ENCODE measurements at places on chromosomes 6 and 20.

- DNase-seq: no peak
Measured at GRCh38 chr6:8758412-8758811, 323.1 kb upstream of the SLC35B3 start.

- no peak for DNase-seq
Measured at GRCh38 chr6:3348821-3349220, 90.1 kb downstream of the PSMG4 start.

DNA sequence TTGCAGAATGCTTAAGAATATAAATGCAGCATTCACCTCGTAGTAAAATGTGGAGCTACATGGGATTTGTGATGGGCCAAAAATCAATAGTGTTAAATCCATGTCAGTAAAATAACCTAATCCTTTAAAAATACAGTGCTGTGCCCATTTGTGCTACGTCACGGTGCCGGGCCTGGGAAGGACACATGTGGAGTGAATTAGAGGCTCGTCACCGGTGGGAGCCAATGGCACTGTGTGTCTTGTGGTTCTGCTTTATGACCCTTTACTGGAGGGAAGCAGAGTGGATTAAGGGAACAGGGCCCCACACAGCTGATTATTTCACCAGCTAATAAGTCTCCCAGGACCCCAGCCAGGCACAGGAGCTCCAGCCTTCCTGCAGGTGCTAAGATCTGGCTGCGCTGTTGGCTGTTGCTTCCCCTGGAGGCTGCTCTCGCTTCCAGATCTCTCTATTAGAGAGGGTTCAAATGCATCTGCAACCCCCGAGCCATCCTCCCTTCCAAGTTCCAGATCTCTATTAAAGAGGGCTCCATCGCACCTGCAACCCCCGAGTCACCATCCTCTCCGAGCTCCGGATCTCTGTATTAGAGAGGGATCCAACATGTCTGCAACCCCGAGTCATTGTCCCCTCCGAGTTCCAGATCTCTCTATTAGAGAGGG lies 405.8 kb downstream of the CDH4 start:
- no peak for DNase-seq

GRCh38 chr6:90040931-90041330 lies 146.7 kb downstream of the GJA10 start:
- no peak for DNase-seq

DNA sequence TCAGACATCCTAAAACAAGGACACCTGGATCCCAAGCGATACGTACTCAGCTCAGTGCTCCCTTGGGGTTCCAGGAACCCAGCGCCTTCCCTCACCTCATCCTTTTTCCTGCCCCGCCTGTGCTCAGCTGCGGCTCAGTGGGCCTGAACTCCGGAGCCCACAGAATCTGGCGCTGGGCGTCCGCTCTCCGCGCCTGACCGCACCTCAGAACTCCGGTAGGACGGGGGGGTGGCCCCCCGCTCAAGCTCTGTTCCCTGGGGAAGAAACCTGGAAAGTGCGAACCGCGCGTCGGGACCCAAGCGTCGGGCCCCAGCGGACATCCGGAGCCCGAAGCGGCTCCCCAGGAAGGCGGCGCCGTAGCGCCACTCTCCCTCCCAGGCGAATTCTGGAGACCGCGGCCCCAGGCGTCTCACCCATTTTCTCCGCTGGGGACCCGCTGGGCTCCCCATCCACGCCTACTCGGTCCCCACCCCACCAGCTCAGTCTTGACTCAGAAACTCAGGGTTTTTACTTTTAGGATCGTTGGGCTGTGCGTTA lies 336 bp upstream of the LY6G5C start:
- no peak for DNase-seq

- DNase-seq: no peak
Measured at GRCh38 chr20:63128956-63129355, 87.0 kb downstream of the YTHDF1 start.

- DNase-seq: no peak
Measured at GRCh38 chr20:34437330-34437986, 74.4 kb downstream of the ITCH start.

DNA sequence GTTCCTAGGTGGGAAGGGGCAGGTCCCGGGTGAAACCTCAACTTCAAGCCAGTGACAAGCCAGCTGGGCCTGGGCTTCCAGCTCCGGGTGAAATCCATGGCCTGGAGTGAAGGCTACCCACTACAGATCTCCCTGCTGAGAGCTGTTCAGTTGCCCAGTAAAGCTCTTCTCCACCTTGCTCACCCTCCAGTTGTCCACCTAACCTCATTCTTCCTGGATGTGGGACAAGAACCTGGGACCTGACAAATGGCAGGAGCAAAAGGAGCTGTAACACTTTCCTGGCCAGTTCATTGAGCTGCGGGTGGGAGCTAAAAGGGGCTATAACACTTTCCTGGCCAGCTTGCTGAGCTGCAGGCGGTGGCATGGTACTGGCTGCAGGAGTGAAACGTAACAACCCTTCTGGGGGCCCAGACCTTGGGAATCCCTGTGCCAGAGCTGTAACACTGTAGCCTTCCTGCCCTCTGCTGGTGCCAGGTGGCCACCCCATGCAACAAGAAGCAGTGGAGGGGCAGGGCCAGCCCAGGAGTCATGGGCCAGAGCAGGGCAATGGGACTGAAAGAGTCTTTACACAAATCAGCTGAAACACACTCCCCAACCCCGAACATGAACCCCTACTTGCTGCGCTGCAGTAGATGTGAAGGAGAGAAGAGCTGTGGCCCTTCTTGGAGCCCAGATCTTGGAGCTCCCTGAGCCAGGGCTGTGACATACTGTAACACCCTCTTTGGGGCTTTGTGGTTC lies 3.6 kb upstream of the HINT3 start:
- no peak for DNase-seq

DNA sequence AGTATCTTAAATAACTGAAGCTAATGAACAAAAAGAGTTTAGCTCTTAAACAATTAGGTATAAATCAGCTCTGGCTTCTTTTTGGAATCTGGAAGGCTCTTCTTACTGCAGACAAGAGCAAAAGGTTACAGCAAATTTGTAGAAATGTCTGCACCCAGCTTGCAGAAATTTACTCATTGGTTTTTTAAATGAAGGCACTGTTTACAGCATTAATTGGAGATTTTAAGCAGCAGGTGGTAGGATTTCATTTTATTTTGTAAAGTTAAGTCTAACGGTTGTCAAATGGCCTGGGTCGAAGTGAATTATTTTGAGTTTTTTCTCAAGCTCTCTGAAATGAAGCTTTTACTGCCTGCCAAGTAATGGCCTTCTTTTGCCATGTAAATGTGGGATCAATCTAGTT lies 102.1 kb downstream of the NRSN1 start:
- DNase-seq: no peak

DNA sequence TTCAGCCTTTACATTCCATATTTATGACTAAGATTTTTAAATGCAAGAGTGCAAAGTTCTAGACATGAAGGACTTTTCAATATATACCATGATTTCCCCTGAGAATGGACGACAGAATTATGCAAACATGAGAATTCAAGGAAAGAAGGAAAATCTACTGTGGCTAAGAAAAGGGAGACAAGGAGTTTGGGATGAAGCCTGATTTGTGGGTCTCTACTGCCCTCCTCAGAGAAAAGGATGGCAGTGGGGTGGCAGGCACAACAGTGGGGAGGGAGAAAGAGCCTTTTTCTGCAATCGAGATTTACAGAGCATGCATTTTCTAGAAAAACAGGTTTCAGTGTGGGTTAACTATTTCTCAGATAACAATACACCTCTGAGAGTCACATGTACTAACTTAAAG lies 466.9 kb upstream of the NRSN1 start:
- DNase-seq: no peak

DNA sequence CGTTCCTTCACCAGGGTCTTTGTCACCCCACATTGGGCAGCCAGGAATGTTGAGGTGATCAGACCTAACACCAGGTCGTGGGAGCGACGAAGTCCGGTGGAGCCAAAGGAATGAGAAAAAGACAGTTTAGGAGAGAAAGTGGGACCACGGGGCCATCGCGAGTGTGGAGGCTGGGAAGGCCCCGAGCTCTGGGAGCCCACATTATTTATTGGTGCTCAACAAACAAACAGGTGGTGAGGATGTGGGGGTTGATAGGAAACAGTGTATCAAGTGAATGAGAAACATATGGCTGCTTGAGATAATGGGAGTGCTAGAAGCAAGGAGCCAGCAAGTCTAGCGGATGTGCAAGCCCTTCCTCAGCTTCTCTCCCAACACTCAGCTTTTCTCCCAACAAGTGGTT lies 287.1 kb upstream of the SGK1 start:
- DNase-seq: no peak

- DNase-seq: no peak
Measured at GRCh38 chr6:89630488-89630887, 8.1 kb downstream of the LYRM2 start.

DNA sequence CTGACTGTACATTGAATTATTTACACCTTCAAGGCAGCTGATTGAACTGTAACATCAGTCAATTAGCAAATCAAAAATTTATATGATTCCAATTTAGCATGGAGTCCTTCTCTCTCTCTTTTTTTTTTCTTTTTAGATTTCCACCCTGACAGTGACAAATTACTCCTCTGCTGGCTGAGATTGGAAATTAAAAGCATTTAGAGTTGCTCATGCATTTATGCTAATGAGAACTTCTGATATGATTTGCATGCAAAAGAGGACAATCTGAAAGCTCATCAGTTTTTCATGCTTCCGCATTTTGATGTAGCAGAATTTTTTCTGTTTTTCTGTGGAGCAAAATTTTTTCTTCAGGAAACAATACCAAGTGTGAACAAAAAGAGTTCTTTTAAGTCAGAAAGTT lies 130.5 kb upstream of the NOX3 start:
- DNase-seq: no peak

DNA sequence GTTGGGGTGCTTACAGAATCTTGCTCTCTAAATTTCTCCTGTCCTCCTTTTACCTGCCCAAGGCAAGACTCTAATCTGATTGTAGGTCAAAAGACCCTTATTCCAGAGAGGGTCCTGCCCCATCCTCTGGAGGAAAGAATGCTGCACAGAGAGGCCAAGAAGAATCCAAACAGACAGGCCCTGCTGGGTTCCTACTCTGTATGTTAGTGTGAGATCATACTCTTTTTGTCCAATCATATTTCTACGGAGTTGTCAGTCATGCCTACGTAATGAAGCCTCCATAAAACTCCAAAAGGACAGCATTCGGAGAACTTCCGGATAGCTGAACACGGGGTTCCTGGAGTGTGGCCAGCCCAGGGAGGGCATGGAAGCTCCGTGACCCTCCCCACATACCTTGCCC lies 50.5 kb downstream of the VEGFA start:
- no peak for DNase-seq

GRCh38 chr6:21947731-21948386 lies 349.0 kb downstream of the PRL start:
- no peak for DNase-seq

- DNase-seq: no peak
Measured at GRCh38 chr20:61756966-61757677, 308.6 kb downstream of the TAF4 start.

- DNase-seq: no peak
Measured at GRCh38 chr6:31680226-31681134, at the start of gene LY6G5C. TSS of gene LY6G5C (minus strand) at chr6:31681067. CDS start at chr6:31680373, 694 bp downstream.

GRCh38 chr6:34246563-34247391 lies 2.0 kb downstream of the SMIM29 start:
- peak; percentile 39 for DNase-seq

- no peak for DNase-seq
Measured at GRCh38 chr6:138736640-138737039, 36.9 kb upstream of the CCDC28A start.

GRCh38 chr6:18680842-18681241 lies 293.7 kb downstream of the RNF144B start:
- DNase-seq: no peak

GRCh38 chr6:90106449-90106848 lies 190.2 kb downstream of the BACH2 start:
- no peak for DNase-seq

- no peak for DNase-seq
Measured at GRCh38 chr20:40304119-40304613, 384.9 kb downstream of the MAFB start.

- DNase-seq: no peak
Measured at GRCh38 chr20:38498909-38499308, 26.3 kb downstream of the RALGAPB start.

- DNase-seq: no peak
Measured at GRCh38 chr6:130252527-130253237, 29.9 kb upstream of the SAMD3 start.

GRCh38 chr20:63519668-63520503 lies 679 bp upstream of the PPDPF start:
- DNase-seq: no peak

GRCh38 chr6:35059596-35060345 lies 81.4 kb downstream of the TCP11 start:
- DNase-seq: no peak

DNA sequence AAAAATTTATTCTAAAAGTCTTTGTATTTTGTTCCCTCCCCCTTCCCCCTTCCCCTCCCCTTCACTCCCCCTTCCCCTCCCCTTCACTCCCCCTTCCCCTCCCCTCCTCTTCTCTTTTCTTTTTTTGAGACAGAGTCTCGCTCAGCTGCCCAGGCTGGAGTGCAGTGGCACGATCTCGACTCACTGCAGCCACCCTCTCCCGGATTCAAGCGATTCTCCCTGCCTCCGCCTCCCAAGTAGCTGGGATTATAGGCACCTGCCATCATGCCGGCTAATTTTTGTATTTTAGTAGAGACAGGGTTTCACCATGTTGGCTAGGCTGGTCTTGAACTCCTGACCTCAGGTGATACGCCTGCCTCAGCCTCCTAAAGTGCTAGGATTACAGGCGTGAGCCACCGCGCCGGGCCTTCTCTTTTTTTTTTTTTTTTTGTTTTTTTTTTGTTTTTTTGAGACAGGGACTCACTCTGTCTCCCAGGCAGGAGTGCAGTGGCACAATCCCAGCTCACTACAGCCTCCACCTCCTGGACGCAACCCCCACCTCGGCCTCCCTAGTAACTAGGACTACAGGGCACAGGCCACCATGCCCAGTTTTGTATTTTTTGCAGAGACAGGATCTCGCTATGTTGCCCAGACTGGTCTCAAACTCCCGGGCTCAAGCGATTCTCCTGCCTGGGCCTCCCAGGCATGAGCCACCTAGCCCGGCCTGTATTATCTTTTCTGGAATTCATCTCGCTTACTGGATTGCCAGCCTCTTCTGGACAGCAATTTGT lies 1.1 kb upstream of the AFG1L start:
- no peak for DNase-seq

GRCh38 chr20:54257071-54257816 lies 49.4 kb downstream of the PFDN4 start:
- no peak for DNase-seq

DNA sequence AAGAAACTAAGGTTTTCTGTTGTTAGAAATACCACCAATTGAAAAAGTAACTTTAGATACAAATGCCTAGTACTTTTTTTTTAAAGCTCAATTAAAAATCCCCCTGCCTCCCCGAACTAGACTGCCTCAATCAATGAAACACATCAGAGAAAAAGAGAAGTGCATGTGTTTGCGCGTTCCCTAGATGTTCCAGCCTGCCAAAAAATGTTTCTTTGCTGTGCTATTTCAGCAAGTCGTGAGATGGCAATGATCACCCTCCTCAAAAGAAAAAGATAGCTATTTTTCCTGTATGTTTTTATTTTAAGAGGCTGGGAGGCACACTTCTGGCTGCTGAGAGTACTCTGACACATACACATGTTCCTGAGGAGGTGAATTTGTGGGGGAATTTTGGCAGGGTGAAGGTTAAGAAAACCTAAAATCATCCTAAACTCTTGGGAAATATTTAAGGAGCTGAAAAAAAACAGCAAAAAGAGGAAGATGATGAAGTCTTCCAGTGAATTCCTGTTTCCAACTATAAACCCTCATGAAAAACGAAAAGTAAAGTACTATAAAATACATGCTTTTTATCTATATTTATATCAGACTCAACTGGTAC lies 114.8 kb downstream of the HIVEP2 start:
- no peak for DNase-seq
